Activated CD4-positive, CD25-positive, alpha-beta regulatory T cell treated with anti-CD3 and anti-CD28 coated beads, Interleukin-2, amount 50 U/mL, for 16 hours (primary cell): ENCODE measurements at places on chromosomes 12 and 14.

GRCh38 chr12:9717070-9717925 lies 15.6 kb downstream of the CLECL1 start:
- DNase-seq: no peak

GRCh38 chr12:79375050-79375449 lies 315.7 kb downstream of the PAWR start:
- no peak for DNase-seq

DNA sequence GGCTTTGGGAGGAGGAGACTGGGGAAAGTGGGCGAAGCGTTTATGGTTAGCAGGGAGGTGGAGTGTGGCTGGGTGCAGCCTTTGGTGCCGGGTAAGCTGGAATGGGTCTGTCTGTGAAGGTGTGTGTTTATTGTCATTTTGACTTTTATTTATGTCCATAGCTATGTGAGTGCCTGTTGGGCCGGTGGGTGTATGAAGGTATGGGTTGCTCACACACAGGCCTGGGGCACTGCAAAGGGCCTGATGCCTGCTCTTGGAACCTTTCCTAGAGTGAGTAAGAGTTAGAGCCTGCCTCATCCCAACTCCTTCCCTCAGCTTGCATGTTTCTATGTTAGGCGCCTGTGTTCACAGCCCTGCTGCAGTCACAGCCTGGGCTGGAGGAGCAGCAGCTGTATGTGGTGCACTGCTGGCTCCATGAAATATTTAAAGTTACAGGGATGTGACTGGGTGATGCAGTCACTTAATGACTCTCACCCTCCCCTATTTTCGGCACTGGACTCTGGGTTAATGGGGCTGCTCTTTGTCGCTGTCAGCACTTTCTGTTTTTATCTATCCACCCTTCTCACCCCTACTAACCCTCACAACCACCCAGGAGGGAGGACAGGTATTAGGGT lies 2.6 kb upstream of the PPP1R1A start:
- DNase-seq: no peak

DNA sequence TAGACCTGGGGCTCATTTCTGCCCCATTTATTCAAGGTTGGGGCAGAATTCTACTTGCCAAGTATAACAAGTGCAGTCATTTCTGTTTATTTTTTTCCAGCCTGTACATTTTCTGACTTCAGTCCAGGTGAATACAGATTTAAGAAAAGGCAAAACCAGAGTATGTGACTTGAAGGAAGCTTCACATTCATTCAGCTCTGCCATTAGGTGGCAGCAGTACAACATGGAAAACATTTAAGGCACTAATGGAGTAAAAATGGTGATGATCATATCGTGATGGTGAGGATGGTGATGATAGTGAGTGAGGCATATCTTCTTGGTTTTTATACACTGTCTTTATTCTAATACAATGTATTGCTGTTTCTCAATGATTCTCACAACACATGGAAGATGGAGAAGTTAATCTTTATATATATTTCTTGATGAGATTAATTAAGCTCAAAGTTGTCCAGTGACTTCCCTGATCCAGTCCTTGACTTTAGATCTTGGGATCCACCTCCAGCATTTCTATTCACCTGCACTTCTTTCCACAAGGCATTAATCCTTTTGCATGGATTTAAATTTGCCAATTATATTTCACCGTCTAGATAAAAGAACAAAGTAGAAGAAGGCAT lies 176.7 kb upstream of the SEL1L start:
- DNase-seq: no peak
